ENCODE measurements at places on chromosomes 2 and 18. TPM values are rescaled to one million over a fixed set of nuclear protein-coding genes. Genes with fewer than 3 reads are reported as not detected.

DNA sequence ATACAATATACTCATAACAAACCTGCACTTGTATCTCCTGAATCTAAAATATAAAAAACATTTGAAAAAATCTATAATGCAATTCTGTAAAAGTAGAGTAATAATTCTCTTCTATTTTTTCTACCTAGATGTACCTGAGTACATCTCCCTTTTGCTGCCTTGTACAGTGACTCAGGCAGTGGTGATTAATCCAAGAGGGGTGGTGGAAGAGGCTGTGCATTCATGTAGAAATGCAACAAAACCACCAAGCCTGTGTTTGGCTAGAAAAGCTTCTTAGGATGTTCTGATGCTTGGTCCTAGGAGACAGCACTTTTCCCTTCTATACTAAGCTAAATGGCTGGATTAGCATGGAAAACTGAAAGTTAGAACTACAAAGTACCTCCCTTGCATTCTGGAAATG lies 245.8 kb downstream of the DPP10 start:
- no peak for DNase-seq
- H3K4me3 ChIP-seq = no peak overlapping the region
- no peak overlapping the region for H3K27ac ChIP-seq
- H3K36me3 ChIP-seq = no peaks in the 10 kb centered on the region
- no peaks in the 10 kb centered on the region for H3K4me1 ChIP-seq

- H3K36me3 ChIP-seq = no peaks in the 10 kb centered on the region
- no peak for DNase-seq
- H3K4me1 ChIP-seq = no peaks in the 10 kb centered on the region
- H3K27me3 ChIP-seq = peaks cover 22% of the 10 kb centered on the region
- H3K4me3 ChIP-seq = no peak overlapping the region
Observed at GRCh38 chr2:191560411-191560980, 117.4 kb upstream of the NABP1 start.

GRCh38 chr2:23351388-23352141 lies 33.4 kb upstream of the KLHL29 start:
- peak; percentile 87 for DNase-seq
- H3K4me1 ChIP-seq = peaks cover 16% of the 10 kb centered on the region
- no peaks in the 10 kb centered on the region for H3K36me3 ChIP-seq
- H3K4me3 ChIP-seq = no peak overlapping the region
- H3K27ac ChIP-seq = no peak overlapping the region

DNA sequence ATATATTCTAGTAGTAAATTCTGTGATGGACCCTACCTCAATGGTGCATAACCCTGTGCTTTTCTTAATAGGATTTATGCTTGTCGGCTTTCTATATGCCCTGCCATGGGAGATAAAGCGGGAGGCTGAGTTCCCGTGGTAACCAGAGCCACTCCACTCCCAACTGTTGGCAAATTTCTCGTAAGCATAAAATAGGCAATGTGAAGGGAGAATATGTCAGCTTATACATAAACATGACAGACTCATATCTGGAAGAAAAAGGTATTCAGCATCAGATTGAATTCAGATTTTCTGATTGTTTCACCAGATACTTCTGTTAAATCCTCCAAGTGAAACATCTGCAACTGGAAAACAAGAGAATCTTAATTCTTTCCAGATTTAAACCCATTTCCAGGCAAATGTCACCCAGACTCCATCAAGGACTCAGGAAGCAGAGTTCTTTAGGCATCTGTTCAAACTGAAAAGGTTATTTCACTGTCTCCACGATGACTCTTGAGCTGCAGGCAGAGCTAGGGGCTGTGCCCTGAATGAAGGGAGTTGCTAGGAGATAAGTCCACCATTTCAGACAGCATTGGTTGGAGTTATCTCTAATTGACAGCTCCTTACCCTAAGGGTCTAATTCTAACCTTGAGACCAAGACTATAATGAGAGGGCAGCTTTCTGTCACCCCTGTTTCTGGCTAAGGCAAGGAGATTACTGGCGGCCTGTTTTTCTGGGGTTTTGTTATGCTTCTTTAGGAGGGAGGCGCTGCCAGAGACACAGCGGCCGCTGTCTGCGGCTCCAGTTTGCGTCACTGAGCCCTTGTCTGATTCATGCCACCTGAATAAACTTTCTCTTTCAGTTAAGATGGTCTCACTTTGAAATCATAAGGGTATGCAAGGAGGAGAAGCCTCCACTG lies 381.3 kb downstream of the SOX11 start:
- DNase-seq = no peak
- no peaks in the 10 kb centered on the region for H3K27me3 ChIP-seq
- peak overlapping the region; percentile 39 for H3K27ac ChIP-seq
- H3K4me3 ChIP-seq = no peak overlapping the region
- H3K36me3 ChIP-seq = no peaks in the 10 kb centered on the region
- H3K4me1 ChIP-seq = no peaks in the 10 kb centered on the region

CCBE1 gene
- total RNA-seq = 1.5 TPM
